COR-L47 (cell line): ENCODE measurements at places on chromosomes 1 and 21.

DNA sequence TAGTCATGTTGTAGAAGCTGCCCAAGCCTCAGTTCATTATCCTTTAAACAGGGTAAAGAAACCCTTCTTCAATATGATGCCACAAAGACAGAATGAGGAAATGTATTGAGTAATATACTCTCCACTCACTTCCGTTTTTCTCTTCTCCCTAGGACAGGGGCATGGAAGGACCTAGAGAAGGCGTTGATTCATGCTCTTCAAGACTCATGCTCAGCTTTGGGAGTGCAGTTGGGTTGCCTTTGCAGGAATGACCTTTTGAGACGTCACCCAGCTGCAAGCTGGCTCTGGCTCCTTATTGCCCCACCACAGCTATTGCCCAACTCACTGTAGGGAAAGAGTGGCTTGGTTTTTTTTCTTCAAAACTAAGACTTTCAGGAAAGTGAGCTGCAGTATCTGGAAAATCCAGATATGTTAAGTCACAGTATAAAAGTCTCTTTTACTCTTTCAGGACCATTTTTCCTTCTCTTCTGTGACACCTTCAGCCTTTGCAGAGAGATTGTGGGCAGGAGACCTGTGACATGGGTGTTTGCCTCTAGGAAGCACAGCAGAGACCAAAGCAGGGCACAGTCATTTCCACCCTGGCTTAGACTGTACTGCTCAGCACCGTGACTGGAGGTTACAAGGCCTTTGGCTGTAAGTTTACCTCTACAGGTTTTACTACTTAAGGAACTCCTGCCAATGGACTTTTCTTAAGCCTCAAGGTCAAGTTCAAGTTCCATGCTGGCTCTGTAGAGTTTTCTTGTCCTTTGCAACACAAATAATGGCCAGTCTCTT, 39.5 kb downstream of the XCL2 start:
- no peak for DNase-seq

DNA sequence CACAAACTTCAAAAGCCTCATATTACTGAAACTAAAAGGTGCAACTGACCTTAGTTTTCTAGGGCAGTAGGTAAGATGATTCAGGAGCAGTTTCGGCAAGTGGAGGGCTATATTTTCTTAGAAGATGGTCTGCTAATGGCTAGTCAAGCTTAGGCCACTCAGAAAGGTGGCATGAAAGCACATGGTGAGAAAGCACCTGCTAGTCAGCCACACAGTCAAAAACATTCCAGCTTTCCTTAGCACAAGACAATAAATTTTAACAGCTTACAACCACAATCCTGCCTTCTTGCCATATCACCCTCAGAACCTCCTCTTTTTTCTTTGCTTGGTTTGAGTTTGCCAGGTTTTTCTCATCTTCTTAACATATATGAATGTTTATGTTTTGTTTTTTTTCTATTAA, 81.1 kb upstream of the SLFNL1 start:
- no peak for DNase-seq

DNA sequence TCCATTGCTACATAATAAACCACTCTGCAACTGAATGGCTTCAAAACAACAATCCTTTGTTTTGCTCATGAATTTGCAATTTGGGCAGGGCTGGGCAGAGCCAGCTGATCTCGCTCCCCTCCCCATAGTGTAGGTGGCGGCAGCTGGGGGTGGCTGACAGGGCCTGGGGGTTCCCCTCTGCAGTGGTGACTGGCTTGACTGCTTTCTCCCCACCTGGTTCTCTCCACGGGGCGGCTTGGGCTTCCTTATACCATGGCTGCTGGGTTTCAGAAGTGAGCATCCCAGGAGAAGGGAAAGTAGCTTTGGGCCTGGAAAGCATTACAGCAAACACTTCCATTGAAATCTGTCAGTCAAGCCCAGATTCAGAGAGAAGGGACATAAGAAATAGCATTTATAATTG, 129.7 kb upstream of the ZBTB40 start:
- no peak for DNase-seq

- no peak for DNase-seq
Observed at GRCh38 chr1:200793677-200794076, 55.0 kb downstream of the CAMSAP2 start.

DNA sequence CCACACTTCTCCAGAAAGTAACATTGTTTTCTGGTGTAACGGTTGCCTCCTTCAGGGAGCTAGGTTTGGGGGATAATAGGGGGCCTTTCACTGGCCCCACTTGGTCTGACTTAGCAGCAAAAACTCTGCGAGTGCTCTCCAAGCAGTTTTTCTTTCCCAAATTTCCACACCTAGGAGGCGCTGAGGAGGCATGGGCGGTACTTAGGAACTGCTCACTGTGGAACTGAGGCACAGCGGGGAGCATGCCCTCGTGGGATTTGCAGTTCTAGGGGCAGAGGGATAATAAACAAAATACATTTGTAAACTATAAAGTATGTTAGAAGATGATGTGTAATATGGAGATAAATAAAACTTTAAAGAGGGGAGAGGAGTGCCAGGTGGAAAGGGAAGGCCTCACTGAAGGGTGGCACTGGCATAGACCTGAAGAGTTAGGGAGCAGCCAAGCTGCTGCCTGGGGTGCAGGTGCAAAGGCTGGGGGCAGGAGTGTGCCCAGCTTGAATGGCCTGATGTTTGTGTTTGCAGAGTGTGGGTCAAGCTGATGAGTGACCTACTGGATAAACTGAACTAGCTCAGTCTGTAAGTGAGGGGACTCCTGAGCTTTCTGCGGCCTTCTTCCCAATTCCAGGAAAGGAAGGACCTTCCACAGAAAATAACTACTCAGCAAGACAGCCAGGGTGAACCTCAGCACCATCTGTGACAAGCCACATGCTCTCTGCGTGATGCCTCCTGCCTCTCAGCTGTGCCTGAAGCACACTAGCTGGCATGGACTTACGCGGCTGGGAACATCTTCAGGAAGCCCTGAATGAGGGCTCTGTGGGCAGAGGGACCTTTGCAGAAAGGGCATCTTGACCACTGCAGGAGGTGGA, 1.9 kb downstream of the EPHX1 start:
- DNase-seq, result no peak

GRCh38 chr1:245598524-245599305, 443.9 kb downstream of the KIF26B start:
- DNase-seq, result no peak

DNA sequence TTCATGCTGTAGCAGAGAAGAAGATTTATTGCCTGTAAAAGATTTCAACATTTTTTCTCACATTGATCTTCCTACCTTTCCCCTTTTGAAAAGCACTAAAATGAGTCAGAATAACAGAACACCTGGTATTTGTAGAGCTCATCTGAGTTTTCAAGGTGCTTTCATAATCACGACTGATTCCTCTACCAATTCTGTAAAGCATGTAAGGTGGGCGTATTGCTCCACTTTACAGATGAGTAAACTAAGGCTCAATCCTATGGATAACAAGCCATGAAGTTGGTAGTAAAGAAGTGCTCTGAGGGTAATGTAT, 227.9 kb upstream of the KIAA0040 start:
- DNase-seq, result no peak

GRCh38 chr1:174998569-174999215, 1.1 kb upstream of the CACYBP start:
- DNase-seq, result peak; percentile 73

GRCh38 chr1:28577052-28577678, 14.9 kb upstream of the RAB42 start:
- DNase-seq, result no peak

DNA sequence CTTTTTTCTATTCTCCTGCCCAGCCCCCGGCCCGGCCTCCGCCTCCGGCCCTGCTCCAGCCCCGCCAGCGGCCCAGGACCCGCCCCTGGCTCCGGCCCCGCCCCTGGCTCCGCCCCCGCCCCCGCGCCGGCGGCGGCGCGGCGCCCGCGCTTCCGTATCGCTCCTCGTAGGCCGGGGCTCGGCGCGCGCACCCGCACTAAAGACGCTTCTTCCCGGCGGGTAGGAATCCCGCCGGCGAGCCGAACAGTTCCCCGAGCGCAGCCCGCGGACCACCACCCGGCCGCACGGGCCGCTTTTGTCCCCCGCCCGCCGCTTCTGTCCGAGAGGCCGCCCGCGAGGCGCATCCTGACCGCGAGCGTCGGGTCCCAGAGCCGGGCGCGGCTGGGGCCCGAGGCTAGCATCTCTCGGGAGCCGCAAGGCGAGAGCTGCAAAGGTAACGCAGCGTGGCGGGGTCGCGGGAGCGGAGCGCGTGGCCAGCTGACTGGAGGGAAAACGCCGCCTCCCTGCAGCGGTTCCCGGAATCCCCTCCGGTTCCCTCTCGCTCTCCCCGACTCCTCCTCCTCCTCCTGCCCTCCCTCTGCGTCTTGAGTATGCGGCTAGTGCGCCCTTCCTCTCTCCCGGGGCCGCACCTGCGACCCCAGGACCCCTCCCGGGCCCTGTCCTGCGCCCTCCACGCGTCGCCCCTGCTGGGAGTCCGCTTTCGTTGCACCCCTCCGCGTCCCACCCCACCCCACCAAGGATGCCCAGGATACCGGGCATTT, at the start of gene IFNAR2:
Gene IFNAR2 (plus strand): TSS at position 155 of the 761 bp plus-strand sequence. CDS start 11,985 bp downstream, outside the sequence.
- peak; percentile 59 for DNase-seq

DNA sequence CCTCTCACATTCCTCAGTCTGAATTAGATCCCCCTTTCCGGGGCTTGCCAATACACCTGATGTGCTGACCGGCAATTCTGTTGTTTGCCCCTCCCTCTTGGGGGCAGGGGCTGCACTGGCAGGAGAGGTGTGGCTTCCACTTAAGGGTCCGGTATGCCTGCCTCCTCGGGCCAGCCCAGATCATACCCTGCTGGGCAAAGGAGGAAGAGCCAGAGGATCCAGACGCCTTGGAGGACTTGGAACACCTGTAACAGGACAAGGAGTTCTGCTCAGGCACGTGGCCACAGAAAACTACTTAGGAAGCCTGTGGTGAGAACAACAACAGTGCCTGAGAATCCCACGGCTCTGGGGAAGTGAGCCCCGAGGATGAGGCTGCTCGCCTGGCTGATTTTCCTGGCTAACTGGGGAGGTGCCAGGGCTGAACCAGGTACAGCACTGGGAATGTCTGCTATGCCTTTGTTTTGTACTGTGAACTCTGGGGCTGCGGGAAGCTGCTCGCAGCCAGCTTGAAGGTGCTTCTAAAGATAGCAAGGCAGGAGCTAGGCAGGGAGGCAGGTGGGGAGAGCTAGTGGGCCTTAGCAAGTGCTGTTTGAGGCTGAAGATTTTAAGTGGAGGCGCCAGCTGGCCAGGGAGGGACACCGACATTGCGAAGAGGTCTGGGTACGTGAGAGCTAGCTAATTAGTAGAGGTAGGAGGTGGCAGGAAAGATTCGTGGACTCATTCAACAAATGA, at the start of gene SMPDL3B:
Gene SMPDL3B (plus strand): TSS at position 183 of the 732 bp plus-strand sequence. CDS start 184 bp downstream, at position 367.
- DNase-seq, result peak; percentile 52

DNA sequence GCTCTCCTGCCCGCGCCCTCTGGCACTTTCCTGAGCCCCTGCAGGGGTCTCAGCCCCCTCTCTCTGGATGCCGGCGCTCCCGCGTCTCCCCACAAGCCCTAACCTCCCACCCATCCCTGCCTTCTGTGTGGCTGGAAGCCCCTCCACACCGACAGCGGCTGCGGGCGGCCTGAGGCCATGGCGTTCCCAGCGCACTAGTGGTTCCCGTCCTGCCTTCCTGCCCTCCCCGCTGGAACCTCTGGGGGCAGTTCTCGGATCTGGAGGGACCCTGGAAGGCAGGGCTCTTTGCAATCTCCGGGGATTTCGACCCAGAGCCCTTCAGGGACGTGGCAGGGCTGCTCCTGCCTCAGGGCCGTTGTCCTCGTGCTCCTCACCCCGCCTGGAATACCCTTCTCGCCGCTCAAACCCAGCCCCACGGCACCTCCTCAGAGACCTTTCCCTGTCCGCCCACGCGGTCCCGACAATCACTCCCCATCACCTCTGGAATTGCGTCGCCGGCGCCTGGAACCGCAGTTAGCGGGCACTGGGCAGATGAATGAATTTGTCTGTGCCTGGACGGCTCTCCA, 493 bp upstream of the ESPN start:
- DNase-seq, result no peak

DNA sequence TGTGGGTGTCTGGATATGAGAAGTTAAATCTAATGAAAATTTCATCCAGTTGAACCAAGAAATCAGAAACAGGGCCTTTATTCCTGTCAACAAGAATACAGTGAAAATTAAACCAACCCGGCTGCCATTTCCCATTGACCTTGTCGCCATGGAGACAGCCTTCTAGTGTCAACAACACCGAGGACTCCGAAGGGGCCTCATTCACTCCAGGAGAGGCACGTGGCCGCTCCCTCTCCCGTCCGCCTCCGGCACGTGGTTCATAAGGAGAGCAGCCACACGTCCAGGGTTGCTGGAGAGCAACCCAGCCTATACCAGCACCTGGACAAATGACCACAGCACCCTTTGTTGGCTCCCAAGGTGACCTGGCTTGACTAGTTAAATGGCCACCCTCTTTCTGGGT, 120.3 kb upstream of the VAMP3 start:
- peak; percentile 84 for DNase-seq

- no peak for DNase-seq
Observed at GRCh38 chr1:198168227-198168626, 11.4 kb downstream of the NEK7 start.

DNA sequence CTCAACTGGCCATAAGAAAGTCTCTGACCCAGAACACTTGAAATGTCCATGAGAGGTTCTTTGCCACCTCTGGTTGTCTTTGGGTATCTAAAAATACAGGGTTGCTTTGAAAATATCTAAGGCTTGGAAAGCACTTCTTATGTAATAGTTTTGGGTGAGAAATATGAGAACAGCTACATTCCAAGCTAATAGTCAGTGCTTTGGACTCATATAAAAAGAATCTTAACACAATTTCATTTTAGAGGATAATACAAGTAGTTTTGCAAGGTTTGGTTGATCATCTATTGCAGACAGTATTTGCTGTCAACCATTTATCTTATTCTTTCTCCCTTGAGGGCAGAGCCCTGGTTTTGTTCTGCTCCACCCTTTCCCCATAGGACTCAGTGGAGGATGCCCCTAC, 207.5 kb downstream of the KCNK2 start:
- no peak for DNase-seq

DNA sequence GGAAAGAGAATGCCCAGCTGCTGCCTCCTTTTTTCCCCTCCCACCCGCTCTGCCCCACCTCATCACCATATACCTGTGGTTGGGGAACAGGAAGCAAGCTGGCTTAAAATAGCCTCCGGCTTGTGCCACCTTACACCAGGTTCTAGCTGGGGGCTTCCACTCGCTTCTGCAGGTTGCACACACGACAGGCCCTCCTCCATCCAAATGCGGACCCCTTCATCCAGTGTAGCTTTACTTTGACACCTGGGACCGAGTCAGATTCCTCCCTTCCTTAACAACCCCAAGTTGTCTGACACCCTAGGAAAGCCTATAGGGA, 14.6 kb downstream of the BLACAT1 start:
- no peak for DNase-seq

GRCh38 chr1:7842517-7842916, 10.3 kb downstream of the UTS2 start:
- DNase-seq, result no peak

DNA sequence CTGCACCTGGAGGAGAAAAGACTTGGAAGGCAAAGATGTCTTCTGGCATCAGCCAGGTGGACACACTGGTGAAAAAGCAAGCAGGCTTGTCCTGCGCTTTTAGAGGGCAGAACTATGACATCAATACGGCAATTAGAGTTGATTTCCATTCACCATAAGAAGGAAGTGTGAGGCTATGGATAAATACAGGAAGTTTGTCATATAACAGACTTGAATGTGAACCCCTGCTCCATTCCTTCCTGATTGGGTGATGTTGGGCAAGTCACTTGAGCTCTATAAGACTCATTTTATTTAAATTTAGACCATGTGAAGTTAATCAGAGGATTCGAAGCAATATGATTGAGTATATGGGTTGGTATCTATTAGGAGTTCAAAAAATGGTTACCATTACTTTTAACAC, 137.8 kb downstream of the PLPP3 start:
- no peak for DNase-seq

GRCh38 chr1:70485624-70486023, 74.6 kb downstream of the CTH start:
- DNase-seq, result no peak

GRCh38 chr1:17878837-17879236, 123.7 kb downstream of the ACTL8 start:
- DNase-seq, result no peak
